Type B pancreatic cell (in vitro differentiated cells): ENCODE measurements at places on chromosomes 4 and X.

DNA sequence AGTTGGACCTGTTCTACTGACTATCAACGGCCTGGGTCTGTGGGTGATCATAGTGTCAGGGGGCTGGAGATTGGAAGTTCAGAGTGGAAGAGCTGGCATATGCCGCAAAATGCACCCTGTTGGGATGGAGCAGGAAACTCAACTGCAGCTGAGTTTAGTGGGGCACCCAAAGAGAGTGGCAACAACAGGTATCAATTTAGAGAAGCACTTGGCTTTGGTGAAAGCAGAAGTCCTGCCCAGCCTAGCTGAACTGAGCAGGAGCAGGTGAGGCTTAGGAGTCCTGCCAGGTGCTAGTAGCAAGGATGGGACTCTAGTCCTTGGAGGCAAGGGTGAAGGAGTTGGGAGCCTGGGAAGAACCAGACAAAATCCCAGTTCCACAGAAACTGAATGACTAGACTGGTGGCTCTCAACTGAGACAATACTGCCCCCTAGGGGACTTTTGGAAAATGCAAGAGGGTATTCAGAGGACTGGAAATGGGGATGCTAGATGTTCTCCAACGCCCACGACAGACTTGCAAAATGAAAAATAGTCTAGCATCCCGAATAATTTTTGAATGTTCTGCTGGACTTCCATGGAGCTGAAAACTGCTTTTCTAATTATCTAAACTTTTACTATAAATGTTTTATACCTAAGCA lies 49.4 kb downstream of the RTL9 start:
- peak; percentile 75 for DNase-seq

DNA sequence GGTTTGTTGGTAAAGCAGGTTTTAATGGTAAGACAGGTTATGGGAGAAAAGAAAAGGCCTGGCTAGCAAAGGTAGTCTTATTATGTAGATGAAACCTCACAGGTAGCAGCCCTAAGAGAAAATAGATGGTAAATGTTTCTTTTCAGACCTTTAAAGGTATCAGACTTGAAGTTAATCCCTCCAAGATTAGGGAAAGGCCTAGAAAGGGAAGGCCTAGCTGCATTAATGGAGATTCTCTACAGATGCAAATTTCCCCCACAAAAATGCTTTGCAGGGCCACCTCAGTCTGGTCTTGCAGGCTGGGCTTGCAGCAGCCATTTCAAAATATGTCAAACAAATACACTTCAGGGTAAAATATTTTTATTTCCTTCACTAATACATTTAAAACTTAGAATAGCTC lies 1410.6 kb downstream of the RPA4 start:
- DNase-seq, result no peak

- no peak for DNase-seq
These were observed 97.2 kb downstream of the ADAMTS3 start for GRCh38 chr4:72471816-72472215.

DNA sequence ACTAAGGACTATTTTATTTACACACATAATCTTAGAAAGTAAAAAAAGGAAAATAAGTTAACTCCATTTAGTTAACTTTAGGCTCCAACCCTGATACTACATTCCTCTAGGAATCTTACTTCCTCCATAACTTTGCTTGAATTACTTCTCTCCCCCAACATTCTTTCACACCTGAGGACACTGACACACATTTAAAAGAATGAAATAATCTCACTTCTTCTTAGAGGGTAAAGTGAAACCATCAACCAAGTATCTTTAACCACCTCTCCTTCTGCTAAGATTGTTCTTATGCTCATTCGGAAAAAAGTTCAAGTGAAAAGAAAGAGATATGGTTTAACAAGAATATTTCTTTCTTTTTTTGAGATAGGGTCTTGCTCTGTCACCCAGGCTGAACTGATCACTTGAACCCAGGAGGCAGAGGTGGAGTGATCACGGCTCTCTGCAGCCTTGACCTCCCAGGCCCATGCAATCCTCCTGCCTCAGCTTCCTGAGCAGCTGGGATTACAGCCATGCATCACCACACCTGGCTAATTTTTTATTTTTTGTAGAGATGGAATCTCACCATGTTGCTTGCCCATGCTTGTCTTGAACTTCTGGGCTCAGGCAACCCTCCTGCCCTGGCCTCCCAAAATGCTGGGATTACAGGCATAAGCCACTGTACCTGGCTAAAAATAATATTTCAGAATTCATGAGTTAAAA lies 28.5 kb downstream of the SLC25A4 start:
- DNase-seq, result no peak

DNA sequence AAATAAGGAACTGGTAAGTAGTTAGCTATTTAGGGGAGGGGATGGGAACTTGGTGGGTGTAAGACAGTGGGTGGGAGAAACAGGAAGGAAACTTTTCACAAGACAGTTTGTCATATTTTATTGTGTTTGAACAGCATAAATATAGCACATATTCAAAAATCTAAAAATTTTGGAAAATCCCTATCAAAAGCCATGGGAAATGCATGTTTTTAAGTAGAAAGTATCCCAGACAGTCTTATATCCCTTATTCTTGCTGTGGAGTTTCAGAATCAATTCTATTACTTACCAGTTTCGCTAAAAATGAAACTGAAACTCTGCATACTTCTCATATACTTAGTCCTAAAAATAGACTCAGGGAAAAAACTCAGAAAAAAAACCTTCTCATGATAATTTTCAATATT lies 22.3 kb upstream of the RASGEF1B start:
- DNase-seq, result no peak

GRCh38 chr4:183424109-183424744 lies 20.2 kb upstream of the CDKN2AIP start:
- no peak for DNase-seq

GRCh38 chrX:13013363-13014110 lies 30.9 kb downstream of the FAM9C start:
- DNase-seq, result no peak

- DNase-seq, result no peak
These were observed 6.3 kb upstream of the TRPC5OS start for GRCh38 chrX:111869639-111870034.

DNA sequence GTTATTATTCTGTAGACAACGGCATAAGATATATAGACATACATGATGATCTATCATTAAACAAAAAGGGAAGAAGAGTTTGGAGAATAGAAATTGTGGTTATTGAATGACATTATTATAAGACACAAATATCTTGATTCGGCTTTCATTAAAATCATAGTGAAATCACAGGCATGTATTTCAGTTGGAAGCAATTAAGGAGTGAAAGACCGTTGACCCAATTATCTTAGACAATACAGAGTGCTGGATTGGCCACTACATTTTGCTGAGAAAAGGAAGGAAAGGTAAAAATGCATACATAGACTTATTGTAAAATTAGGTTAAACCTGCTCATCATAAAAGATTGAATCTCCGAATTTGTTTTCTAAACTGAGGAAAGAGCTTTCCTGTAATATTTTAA lies 209.8 kb downstream of the KCNIP4 start:
- DNase-seq, result no peak

DNA sequence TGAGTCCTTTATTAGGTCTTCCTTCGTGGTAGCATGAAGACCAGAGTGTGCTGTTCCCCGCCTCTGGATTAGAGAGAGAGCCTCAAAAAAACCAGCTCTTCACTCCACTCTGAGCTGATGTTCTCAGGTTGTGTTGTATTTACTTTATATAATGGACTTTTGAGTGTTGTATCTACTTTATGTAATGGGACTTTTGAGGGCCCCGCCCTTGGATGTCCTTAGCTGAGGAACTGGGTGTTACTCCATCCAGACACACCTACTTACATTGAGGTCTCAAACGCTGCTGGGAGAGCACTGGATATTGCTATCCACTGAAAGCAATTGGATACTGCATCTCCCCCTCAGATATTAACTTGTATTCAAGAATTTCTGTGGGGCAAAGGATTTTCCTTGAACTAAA lies 28.2 kb downstream of the ATP8A1 start:
- DNase-seq, result no peak

- no peak for DNase-seq
These were observed 12.8 kb downstream of the SCD5 start for GRCh38 chr4:82785611-82786400.

- DNase-seq, result no peak
These were observed 132.3 kb downstream of the SOWAHB start for GRCh38 chr4:76765473-76766183.

DNA sequence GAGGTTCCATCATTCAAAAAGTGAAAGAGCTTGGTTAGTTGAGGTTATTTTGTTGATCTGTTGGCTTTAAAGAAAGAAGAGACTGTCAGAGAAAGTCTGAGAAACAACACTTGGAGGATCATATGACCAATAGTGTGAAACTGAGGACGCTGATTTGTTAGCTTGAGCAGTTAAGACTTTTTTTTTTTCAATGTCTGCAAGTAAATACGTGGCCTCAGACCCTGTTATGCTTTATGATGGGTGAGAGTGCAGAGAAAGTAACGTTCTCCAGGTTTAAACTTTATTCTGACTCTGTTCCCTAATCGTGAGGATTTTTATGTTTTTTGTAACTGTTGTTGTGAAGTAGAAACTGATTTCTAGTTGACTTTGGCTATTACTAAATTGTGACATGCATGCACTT lies 45.9 kb downstream of the GAB1 start:
- DNase-seq, result no peak

DNA sequence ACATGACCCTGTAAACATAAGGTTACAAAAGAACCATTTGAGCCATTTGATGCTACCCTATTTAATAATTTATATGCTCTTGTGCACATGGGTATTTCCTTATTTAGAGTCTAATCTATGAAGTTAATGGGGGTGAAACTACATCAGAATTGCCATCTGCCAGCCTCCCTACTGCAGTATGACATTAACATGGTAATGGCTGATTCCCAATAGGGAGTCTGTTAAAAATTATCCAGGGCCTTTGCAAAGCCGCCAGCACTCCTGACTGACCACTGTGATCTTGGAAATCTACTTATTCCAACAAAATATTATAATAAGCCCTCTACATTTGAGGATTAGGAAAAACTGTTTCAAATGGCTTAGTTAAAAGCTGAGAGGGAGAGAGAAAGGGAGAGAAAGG lies 153.7 kb downstream of the CLCN4 start:
- no peak for DNase-seq

- peak; percentile 86 for DNase-seq
These were observed at the start of gene ADGRL3 for GRCh38 chr4:61200187-61200915. Gene ADGRL3, plus strand, starts transcription at chr4:61200326.

DNA sequence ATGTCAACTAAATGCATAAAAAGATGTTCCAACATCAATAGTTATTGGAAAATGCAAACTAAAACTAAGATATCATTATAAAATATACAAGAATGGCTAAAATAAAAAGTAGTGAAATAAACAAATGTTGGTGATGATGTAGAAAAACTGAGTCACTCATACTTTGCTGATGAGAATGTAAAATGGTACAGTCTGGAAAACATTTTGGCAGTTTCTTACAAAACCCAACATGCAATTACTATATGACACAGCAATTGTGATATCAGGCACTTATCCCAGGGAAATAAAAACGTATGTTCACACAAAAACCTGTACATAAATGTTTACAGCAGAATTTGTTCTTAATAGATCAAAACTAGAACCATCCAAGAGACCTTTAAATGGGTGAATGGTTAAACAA lies 182.6 kb downstream of the RTL9 start:
- no peak for DNase-seq

GRCh38 chrX:11558972-11559371 lies 106.7 kb downstream of the ARHGAP6 start:
- no peak for DNase-seq

- no peak for DNase-seq
These were observed 398.7 kb upstream of the PPP1R2C start for GRCh38 chrX:43176686-43177085.

DNA sequence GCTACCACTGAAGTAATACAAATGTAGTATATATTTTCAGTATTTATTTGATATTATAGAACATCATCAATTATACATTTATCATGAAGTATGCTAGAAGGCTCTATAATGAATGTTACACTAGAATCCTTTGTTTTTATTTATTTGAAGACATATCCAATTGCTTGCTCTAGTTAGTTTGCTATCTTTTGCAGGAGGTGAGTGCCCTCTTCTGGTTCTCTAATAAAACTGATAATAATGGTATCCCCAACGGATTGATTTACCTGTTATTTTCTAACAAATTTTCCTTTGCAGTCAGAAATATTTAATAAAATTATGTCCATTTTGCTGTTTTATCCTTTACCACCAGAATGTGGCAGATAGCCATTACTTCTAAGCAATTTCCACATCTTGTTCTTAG lies 274.3 kb upstream of the TACR3 start:
- DNase-seq, result no peak

- no peak for DNase-seq
These were observed 39.7 kb downstream of the AFF2 start for GRCh38 chrX:148540114-148540513.

GRCh38 chr4:15898902-15899301 lies 39.6 kb downstream of the FGFBP1 start:
- DNase-seq, result no peak

- DNase-seq, result no peak
These were observed 8.1 kb upstream of the DKK2 start for GRCh38 chr4:107044170-107044569.

DNA sequence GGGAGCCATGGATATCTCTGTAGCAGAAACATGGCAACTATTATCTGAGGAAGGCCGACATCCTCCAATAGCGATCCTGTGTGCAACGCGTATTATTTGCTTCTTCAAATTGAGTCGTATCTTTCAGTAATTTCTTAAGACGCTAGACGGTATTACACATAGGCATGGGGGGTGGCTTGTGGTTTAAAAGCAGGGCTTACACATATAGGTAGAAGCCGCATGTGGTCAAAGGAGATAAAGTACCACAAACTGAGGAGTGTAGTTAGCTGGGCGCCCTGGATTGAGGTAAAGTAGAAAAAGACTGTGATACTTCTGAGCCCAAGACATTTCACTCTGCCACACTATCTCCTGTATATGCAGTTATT lies 94.6 kb downstream of the SORBS2 start:
- no peak for DNase-seq

DNA sequence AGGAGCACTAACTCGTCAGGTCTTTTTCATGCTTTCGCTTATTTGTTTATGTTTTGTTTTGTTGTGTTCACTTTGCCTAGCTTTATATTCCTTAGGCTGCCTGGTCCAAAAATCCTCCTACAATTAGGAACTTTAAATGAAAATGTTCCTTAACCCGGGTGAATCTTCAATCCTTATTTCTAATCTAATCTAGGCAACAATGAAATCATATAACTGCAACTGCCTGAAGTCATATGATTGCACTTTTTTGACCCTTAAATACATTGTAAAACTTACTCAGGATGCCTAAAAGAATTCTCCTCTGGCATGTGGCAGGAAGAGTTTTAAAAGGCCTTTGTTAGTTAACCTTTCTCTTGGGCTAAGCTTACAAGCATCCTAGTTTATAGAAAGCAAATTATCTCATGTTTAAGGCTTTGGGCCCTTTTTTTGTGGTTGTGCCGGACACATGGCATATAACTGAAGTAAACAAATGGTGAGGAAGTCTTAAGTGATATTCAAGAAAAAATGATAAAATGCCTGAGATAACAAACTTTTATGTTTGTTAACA lies 279.4 kb downstream of the FAT4 start:
- no peak for DNase-seq

DNA sequence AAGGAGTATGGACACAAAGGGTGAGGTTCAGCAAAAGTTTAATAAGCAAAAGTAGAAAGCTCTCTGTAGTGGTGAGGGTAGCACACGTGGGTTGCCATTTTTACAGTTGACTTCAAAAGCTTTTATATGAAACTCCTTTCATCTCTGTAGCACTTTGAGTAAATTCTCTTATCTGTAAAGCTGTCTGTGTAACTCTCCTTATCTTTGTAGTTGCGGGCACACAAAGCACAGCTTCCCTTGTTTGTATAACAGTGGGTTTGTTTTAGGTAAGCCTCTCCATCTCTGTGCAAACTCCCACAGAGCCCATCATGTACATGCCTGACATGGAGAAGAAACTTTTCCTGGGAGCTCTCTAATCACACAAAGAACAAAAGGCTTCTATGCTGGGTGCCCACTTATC lies 325.9 kb upstream of the PABPC5 start:
- no peak for DNase-seq

GRCh38 chr4:121950212-121950679 lies 1.6 kb downstream of the TRPC3 start:
- peak; percentile 90 for DNase-seq
